ENCODE measurements at places on chromosomes 12 and 14.

DNA sequence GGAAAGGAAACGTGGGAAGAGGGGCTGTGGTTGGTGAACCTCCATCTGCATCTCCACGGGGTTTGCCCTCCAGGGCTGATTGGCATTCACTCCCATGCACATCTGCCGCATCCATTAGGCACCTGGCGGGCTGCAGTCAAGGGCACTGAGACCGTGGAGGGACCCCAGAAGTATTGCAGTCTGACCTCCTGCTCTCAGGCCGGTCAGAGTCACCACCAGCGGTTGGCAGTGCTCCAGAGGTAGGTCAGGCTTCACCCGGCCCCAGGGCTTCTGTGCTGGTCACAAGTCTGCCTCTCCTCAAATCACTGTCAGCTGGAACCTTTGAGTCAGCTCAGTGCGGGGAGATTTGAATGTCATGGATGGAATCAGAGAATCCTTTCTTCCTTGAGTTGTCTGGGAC is 132.3 kb downstream of the PAPOLA start:
- no peak for DNase-seq

DNA sequence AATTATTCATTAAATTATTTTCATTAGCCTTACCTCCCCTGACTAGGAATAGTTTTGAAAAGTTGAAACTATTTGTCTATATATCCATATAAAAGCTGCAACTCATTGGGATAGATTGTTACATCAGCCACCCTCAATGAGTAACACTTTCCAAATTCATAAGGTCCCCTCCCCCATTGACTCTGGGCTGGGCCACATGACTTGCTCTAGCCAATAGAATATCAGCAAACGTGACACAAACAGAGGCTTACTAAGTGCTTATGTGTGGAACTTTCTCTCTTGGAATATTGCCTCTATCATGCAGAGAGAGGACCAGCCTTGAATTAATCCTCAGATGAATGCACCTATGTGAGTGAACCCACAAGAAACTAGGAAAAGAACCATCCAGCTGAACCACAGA is 213.7 kb downstream of the CCDC59 start:
- no peak for DNase-seq

- DNase-seq = no peak
Observed at GRCh38 chr12:119288576-119288975, 46.0 kb upstream of the CCDC60 start.

GRCh38 chr14:49977126-49977841 is 84.4 kb downstream of the ARF6 start:
- DNase-seq = peak; percentile 5

GRCh38 chr12:31440586-31440985 is 114.6 kb upstream of the SINHCAF start:
- no peak for DNase-seq

- DNase-seq = peak; percentile 27
Observed at GRCh38 chr12:7512553-7512952, 9.0 kb upstream of the CD163 start.

DNA sequence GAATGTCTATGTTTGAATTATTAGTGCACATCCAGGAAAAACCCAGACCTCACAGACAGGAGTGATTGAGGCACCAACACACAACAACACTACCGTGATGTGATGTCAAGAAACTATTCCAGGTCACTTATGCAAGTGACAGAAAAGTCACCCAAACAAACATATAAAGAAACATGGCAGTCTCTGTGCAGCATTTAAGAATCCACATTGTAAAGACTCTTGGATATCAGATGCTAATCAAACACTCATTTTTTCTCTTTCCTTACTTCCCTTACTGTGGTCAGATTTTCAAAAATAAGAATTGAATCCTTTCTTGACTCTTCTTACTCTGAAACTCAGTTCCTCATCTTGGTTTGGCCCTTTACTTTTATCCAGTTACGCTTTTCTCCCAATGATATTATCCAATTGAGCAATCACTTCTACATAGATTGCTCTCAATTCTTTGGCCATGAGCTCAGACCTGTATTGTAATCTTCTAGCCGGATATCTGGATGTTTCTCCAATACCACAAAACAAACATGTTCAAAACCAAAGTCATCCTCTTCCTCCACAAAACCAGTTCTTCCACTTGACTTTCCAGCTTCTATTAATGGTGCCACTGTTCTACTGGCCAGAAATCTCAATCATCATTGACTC is 115.4 kb downstream of the DUSP6 start:
- DNase-seq = peak; percentile 5

DNA sequence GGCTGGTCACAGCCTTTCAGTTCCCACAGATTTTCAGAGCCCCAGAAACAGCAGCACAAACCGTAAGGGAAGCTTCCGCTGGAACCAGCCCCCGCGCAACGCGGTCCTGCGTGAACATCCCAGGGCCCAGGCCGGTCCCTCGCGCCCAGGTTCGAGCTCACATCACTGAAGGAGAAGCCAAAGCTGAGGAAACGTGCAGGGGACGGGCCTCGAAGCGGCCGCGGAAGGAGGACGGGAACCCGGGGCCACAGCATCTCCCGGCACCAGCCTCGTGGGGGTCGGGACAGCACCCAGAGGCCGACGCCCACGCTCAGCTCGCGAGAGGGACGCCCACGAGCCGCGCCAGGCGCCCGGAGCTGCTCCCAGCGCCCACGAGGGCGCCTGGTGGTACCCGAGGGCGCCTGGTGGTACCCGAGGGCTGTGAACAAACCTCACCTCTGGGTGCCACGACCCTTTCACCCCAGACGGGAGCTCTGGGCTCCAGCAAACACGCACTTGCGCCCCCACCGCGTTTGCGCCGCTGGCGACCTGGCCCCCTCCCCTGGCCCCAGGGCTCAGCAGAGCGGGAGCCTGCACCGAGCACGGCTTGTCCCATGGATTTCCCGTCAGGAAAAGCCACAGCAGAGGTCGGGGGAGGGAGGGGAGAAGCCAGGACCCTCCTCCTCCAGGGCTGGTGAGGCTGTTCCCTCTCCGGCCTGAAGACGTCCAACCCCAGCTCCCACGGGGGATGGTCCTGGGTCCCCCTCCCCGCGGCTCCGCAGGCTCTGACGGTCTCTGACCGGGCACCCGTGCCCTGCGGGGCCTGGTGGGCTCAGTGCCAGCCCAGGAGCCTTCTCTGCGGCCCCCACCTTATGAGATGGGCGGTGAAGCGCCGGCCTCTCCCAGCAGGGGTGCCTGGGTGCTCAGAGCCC is 6.9 kb downstream of the LRCOL1 start:
- no peak for DNase-seq

GRCh38 chr12:64335886-64336466 is 54.6 kb downstream of the C12orf56 start:
- no peak for DNase-seq

DNA sequence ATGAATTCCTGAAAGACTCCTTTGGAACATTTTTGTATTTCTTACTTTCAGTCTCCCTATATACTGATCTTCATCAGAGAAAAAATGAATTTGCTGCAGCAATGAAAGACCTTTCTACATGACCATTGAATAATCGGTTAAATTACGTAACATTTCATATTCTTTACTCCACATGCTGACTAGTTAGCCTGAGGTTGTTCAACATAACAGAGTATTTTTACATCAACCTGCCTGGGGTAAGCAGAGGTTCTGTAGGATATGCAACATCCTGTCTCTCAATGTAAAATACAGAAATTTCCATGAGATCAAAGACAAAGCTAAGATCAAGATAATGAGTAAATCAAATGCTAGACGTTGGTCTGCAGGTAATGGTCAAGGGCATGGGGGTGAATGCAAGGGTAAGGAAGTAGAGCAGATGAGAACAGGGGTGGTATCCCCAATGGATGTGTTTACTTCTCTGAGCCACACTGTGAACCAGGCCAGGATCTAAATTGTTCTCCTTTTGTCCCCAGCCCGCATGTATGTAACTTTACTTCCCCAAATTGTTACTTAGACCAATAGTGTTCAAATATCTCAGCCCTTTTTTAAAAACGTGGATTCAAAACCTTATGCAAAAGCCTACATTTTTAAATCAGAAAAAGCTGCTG is 45.4 kb downstream of the DUSP6 start:
- peak; percentile 78 for DNase-seq

DNA sequence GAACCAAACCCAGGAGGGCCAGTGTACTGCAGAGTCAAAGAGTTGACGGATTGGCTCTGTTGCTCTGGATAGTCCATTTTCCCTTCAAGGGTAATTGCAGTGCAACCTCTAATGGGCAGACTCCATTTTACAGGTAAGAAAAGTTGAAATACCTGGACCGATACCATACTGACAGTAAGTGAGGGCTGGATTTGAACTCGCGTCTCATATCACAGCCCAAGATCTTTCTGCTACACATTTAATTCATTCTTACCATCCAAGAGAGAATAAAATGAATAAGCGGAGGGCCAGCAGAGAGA is 356 bp upstream of the ZC3H14 start:
- no peak for DNase-seq

GRCh38 chr12:57518920-57519795 is 1.2 kb downstream of the DDIT3 start:
- DNase-seq = no peak

DNA sequence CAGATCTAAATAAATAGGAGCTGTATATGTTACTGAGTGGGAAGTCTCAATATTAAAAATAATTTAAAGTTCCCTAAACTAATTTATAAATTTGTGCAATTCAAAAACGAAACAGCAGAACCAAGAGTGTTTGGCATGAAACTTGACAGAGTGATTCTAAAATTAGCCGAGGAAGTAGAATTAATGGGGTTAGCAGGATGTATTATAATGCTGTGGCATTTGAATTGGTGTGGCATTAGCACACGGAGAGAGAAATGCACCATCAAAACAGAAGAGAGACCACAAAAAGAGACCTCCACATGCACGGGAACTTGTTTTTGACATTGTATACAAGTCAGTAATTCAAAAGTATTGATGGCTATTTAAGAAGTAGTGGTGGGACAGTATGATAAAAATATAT is 366.0 kb upstream of the RGS6 start:
- DNase-seq = no peak

DNA sequence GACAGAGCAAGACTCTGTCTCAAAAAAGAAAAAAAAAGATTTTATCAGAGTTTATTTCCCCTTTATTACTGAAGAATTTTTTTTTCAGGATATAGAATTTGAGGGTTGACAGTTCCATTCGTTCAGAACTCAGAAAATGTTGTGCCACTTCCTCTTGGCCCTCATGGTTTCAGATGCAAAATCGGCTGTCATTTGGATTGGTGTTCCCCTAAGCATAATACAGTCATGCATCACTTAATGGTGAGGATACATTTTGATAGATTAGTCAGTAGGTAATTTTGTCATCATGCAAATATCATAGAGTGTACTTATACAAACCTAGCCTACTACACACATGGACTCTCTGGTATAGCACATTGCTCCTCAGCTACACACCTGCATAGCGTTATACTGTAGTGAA is 263.9 kb upstream of the RTL1 start:
- DNase-seq = no peak

DNA sequence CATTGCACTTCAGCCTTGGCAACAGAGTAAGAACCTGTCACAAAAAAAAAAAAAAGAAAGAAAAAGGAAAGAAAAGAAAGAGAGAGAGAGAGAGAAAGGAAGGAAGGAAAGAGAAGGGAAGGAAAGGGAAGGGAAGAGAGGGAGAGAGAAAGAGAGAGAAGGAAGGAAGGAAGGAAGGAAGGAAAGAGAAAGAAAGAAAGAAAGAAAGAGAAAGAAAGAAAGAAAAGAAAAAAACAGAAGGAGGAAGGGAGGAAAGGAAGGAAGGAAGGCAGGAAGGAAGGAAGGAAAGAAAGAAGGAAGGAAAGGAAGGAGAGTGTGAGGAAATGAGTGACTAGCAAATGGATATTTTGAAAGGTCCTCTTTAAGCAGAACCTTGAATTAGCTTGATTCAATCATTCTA is 13.3 kb upstream of the CMAS start:
- no peak for DNase-seq

DNA sequence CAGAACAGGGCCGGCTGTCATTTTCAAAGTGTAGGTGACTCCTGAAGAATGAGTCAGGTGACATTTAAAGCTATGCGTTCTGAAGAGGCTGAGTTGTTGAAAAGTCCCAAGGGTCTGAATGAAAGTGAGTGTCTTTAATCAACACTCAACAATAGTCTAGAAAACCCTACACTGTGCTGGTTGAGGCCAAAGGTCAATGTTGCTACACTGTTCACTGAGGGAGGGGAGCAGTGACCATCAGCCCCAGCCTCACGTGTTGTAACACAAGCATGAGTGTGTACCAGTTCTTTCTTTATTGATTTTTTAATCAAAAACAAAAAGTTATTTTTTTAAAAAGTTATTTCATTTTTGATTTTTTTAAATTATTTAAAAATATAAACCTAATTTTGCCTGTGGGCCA is 418.8 kb upstream of the LRFN5 start:
- DNase-seq = no peak

DNA sequence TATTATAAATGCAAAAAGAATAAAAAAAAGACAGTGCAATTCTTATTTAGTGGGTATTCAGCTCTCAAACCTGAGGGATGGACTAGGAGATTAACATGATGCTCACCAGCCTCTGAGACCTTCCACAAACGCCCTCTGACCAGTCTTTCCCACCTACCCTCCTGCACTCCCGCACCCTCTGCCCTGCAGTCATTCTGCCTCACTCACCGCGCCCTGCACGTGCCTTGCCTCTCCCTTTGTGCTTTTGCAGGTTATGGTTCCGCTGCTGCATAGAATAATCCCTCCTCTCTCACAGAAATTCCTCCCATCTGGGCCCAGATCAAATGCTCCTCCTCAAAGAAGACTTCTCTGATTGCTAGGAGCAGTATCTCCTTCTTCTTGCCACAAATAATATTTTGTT is 28.5 kb upstream of the TMCC3 start:
- DNase-seq = no peak

- no peak for DNase-seq
Observed at GRCh38 chr12:118617611-118618450, 241.5 kb downstream of the SUDS3 start.

DNA sequence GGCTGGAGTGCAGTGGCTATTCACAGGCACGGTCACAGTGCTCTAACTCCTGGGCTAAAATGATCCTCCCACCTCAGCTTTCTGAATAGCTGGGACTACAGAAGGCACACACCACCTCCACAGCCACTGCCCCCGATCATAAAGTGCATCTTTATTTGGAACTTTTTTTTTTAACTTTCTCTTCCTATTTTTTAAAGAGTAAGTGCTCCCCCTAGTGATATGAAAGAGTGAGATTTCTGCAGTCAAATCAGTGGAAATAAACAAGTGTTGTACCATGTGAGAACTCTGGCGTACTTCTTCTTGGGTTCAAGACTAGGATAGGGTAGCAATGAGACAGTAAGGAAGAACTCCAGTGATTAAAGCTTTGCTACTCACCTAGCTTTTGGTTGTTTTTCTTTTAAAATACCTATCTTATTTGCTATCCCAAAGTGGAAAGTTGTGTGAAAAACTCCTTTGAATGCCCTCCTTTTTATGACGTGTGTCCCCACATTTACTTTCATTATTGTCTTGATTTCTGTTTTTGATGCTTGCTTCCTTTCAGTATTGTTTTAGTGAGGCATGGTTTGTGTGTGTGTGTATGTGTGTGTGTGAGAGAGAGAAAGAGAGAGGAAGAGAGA is 6.6 kb downstream of the PPP4R4 start:
- peak; percentile 85 for DNase-seq

- no peak for DNase-seq
Observed at GRCh38 chr14:55353686-55354467, 57.8 kb downstream of the ATG14 start.

- DNase-seq = no peak
Observed at GRCh38 chr12:108586306-108586705, 11.6 kb downstream of the TMEM119 start.
